ENCODE measurements at places on chromosomes 2 and 18. TPM values are rescaled to one million over a fixed set of nuclear protein-coding genes. Genes with fewer than 3 reads are reported as not detected.

The PIEZO2 gene
- 1.7 TPM for total RNA-seq

The BBS5 gene
- 5.6 TPM for total RNA-seq

The NTSR2 gene
- total RNA-seq = not detected

The MSTN gene
- under 0.01 TPM for total RNA-seq

The SLC5A7 gene
- total RNA-seq = not detected

The CNGA3 gene
- total RNA-seq = not detected

The MGAT5 gene
- 109 TPM for total RNA-seq

The LAMA1 gene
- total RNA-seq = 14.5 TPM

The MAP3K19 gene
- not detected for total RNA-seq

The ARHGAP25 gene
- total RNA-seq = 3.5 TPM

The CABLES1 gene
- 0.43 TPM for total RNA-seq

The ING5 gene
- total RNA-seq = 13.2 TPM

The ASXL3 gene
- under 0.01 TPM for total RNA-seq

The FAP gene
- 207 TPM for total RNA-seq

The PLCL1 gene
- total RNA-seq = 0.64 TPM

Data from fibroblast of villous mesenchyme (primary cell).